ENCODE measurements at places on chromosomes 5 and 9. TPM values are rescaled to one million over a fixed set of nuclear protein-coding genes. Genes with fewer than 3 reads are reported as not detected.

C5orf63 gene
- 7.8 TPM for total RNA-seq

ROR2 gene
- 18.0 TPM for total RNA-seq

CDC20B gene
- not detected for total RNA-seq

GRCh38 chr9:77210116-77210515 is 32.8 kb downstream of the VPS13A start:
- DNase-seq: no peak

GRCh38 chr5:33362915-33363314 is 77.8 kb upstream of the TARS1 start:
- DNase-seq: peak; percentile 55

GRCh38 chr9:129111528-129112151 is 425 bp downstream of the PTPA start:
- DNase-seq: peak; percentile 54

Data from left cardiac atrium (tissue), 4 donors.